ENCODE measurements at places on chromosomes 7 and 10.
A peak's percentile ranks its signal among the peaks of the same experiment; 100 is the strongest.

GRCh38 chr7:7696458-7697119 lies 21.8 kb downstream of the RPA3 start:
- no peak for DNase-seq

DNA sequence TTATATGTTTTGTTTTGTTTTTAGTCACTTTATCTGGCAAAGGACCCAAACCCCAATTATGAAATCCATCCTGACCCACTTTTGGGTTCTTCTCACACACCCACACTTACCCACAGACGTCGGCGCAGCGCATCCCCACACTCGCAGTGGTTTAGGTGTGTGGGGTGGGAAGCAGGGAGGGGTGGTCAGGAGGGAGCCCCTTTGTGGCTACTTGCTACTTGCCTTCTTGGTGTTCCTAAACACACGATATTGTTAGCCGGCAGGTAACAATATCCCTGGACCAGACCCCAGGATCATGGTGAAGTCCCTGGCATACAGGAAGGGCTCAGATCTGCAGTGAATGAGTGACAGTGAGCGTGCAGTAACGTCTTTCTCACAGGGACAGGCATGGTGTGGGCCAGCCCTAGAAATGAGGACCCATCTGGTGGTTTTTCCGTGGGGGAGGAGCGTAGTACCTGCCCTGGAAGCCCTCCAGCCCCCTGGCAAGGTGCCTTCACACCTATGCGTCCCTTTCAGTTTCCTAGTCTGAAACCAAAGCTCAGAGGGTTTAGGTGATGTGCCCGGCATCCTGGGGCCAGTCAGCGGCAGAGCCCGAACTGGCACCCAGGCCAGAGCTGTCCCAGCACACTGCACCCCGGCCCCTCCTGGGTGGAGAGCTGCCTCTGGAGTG lies 4.4 kb downstream of the SPOCK2 start:
- DNase-seq = no peak

DNA sequence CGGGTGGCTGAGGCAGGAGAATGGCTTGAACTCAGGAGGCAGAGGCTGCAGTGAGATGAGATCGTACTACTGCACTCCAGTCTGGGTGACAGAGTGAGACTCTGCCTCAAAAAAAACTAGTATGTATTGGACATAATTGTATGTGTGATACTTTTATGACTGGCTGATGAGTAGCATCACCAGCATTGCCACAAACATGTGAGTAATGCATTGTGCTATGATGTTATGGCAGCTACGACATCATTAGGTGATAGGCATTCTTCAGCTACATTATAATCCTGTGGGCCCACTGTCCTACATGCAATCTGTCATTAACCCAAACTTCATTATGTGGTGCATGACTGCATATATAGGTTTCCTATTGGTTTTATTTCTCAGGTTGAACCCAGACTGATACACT lies 352.4 kb downstream of the GALNT17 start:
- DNase-seq = no peak

- DNase-seq = no peak
Measured at GRCh38 chr10:31000071-31000782, 31.4 kb downstream of the ZNF438 start.

- DNase-seq = peak; percentile 67
Measured at GRCh38 chr7:318476-318875, 28.5 kb downstream of the FOXL3 start.

DNA sequence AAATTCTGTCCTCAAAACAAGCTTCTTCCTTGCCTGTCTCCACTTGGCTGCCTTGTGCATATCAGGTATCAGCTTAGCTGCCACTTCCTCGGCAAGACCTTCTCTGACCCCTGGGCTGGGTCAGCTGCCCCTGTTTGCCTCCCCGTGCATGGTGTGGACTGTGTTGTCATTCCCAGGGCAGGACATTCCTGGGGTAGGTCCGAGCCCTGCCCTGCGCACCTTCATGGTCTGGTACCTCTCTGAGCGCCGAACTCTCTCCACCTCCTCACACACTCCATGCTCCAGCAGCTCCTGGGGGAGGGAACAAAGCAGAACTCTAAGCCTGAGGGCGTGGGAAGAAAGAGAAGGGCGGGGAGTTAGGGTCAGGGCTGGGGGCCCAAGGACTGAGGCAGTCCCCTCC lies 3.8 kb downstream of the POLM start:
- peak; percentile 53 for DNase-seq

- no peak for DNase-seq
Measured at GRCh38 chr7:150365673-150366398, 2.8 kb upstream of the REPIN1 start.

- DNase-seq = no peak
Measured at GRCh38 chr7:91416155-91416865, 152.1 kb downstream of the FZD1 start.

DNA sequence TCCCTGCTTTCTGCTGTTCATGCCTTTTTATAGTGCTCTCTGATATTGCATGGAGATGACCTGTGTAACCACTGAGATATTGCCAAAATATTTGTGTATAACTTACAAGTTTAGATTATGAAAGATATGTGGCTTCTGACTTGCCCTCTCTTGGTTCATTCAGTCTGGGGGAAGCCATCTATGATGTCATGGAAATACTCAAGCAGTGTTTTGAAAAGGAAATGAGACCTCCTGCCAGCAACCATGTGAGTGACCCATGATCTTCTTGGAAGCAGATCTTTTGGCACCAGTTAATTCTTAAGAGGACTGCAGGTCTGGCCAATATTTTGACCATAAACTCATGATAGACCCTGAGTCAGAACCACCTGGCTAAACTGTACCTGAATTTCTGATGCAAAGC lies 183.0 kb downstream of the THSD7A start:
- DNase-seq = no peak

DNA sequence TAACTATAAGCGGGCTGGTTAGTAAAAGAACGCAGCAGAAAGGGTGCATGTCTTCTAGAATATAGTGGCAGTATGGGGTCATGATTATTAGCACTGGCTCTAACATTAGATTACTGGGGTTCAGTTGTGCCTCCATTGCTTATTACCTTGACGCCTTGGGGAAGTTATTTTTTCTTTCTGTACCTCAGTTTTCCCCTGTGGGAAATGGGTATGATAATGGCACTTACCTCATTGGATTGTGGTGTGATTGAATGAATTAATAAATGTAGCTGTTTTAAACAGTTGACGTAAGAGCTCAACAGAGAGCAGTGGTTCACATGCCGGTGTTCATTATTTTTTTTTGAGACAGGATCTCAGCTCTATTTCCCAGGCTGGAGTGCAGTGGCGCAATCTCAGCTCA lies 116.5 kb downstream of the LRRC4 start:
- DNase-seq = no peak

DNA sequence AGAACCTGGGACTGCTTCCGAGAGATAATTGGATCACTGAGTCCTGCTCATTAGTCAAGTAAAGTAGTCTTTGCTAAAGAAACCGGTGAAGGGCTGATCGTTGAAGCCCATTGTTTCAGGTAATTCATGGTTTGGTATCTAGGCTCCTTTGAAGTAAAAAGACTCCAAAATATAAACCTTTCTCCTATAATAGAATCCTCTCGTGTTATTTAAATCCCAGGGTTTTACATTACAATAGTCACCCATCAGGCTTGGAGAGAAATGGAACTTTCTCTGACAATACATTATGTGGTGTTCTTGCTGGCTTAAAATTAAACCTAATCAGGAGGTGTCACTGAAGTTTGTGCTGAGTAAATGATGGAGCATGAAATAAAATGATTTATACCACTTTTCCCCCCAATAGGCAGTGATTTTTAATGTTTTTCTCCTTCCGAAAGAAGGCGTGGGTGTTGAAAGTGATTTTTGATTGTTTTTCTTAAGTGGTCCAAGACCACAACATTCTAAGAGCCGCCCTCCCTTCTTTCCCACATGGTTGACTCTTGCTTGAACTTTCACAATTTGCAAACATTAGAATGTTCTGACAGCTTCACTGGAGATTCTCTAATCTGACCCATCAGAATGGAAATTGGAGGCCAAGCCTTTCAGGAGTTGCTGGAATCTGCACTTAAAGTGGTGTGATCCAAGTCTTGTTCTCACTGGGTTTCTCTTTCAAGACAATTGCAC lies 44.2 kb downstream of the LRMDA start:
- no peak for DNase-seq

GRCh38 chr10:43124574-43125273 lies 13.5 kb upstream of the CSGALNACT2 start:
- DNase-seq = no peak

- no peak for DNase-seq
Measured at GRCh38 chr7:27098578-27099451, 3.0 kb upstream of the HOXA1 start.

DNA sequence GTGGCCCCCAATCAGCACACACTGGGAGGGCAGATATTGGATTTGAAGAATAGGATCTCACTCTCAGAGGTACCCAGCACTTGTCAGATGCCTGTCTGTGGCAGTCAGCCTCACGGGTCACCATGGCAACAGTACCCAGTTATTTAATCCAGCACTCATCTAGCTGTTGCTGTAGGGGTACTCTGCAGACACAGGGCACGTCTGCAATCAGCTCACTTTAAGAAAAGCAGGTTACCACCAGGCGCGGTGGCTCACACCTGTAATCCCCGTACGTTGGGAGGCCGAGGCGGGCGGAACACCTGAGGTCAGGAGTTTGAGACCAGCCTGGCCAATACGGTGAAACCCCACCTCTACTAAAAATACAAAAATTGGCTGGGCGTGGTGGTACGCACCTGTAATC lies 11.9 kb downstream of the SFXN4 start:
- peak; percentile 37 for DNase-seq

- DNase-seq = no peak
Measured at GRCh38 chr10:8041992-8042720, 12.3 kb upstream of the GATA3 start.

DNA sequence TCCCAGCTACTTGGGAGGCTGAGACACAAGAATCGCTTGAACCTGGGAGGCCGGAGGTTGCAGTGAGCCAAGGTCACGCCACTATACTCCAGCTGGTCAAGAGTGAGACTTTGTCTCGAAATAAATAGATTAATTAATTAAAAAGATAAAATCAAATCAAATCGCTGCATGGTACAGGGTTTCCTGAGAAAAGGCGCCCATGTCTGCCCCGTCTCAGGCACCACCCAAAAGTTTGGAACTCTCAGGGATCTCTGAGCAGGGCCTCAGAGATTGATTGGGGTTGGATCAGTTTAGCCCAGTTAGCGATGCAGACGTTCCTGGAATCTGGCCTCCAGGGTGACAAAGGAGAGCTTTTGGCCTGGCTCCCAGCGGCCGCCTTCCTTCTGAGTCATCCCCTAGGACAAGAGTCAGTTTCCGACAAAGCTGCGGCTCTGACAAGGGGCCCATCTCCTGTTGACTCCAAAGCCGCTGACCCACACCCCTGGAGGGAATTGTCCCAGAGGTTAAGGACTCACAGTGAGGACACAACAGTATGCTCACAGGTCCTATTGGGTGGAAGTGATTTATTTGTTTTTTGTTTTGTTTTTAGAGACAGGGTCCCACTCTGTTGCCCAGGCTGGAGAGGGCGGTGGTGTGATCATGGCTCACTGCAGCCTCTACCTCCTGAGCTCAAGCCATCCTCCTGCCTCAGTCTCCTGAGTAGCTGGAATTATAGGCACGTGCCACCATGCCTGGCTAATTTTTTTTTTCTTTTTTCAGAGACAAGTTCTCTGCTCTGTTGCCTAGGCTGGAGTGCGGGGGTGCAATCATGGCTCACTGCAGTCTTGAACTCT lies 6.8 kb downstream of the ORAI2 start:
- DNase-seq = no peak

DNA sequence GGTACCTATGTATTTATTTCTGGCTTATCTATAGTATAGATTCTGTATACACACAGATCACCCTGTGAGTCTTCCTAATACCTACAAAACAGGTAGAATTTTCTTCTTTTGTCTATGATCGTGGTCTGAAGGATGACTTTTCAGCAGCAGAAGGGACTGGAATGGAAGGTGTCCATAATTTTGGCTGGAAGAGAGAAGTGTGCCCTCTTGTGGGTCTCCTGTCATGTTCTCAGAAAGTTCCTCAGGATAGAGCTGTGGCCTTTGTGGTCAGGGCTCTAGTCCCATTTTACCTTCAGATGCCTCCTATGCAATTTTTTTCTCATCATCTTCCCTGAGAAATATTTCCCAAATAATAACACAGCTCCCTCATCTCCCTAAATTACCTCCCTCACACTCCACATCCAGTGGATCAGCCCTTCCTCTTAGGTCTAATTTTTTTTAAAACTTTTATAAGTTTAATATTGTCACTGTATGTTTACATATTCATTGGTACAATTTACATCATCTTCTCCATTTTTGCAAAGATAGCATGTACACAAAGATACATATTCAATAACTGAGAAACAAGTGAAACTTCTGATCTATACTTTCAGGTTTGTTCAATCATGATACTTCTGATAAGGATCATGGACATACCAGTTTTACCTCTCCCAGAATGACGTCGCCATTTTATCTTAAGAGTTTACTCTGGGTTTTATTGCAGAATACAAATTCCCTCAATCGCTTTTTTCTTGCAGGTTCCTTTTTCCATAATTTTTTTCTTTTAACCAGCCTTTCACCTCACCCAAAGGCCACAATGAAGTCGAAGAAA lies 112.7 kb downstream of the REEP3 start:
- no peak for DNase-seq

GRCh38 chr7:2065528-2065927 lies 167.2 kb downstream of the MAD1L1 start:
- no peak for DNase-seq

- no peak for DNase-seq
Measured at GRCh38 chr10:16756561-16757221, 60.5 kb downstream of the RSU1 start.

GRCh38 chr10:34109495-34109894 lies 705.6 kb downstream of the PARD3 start:
- no peak for DNase-seq

GRCh38 chr7:16867328-16867727 lies 14.5 kb downstream of the AGR3 start:
- no peak for DNase-seq

DNA sequence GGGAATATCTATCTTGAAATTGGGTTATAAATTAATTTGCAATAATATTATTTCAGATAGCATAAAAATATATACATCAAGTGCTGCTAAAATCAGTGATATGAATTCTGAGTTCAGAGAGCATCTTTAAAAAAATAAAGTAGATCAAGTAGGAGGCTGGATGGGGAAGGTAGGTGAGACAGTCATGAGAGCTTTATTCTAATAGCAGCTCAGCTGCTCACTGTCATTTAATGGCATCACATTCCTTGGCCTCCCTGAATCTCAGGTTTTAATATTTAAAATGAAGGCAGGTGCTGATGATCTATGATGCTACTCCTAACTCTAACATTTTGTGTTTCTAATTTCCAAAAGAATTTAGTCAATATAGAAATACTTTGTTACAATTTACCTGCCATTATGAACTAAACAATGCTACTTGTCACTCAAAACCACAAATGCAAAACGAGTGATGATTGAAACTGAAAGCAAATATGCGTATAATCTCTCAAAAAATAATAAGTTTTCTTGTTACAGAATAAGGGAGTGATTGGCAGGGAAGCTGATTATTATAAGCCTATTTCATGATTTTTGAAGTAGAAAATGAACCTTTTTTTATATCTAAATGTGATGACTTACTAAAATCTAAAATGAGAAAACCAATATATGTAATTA lies 147.6 kb upstream of the CSTF2T start:
- DNase-seq = no peak

- DNase-seq = no peak
Measured at GRCh38 chr10:74824184-74824899, 2.1 kb upstream of the KAT6B start.

GRCh38 chr7:66182920-66183319 lies 22.2 kb upstream of the TPST1 start:
- no peak for DNase-seq

- DNase-seq = no peak
Measured at GRCh38 chr10:33660329-33660728, 325.9 kb upstream of the NRP1 start.

Data from chondrocyte (in vitro differentiated cells).